ENCODE measurements at places on chromosomes 11 and 22.

DNA sequence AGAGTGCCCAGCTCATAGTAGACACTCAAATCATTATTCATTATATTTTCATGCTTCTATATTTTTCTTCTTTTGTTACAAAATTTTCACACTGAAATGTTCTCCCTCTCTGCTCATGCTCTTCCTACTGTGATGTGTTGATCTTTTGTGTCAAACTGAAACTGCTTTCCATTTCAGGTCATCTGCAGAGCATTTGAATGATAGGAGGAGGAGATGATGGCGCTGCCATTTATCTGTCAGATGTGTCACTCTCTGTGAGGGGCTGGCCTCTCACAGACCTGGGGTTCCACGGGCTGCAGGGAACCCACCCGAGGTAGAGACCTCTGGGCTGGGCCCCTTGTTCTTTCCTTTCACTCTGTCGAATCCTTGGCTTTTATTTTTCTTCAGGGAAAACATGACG, 41.1 kb downstream of the OR10A6 start:
- DNase-seq, result peak; percentile 49

DNA sequence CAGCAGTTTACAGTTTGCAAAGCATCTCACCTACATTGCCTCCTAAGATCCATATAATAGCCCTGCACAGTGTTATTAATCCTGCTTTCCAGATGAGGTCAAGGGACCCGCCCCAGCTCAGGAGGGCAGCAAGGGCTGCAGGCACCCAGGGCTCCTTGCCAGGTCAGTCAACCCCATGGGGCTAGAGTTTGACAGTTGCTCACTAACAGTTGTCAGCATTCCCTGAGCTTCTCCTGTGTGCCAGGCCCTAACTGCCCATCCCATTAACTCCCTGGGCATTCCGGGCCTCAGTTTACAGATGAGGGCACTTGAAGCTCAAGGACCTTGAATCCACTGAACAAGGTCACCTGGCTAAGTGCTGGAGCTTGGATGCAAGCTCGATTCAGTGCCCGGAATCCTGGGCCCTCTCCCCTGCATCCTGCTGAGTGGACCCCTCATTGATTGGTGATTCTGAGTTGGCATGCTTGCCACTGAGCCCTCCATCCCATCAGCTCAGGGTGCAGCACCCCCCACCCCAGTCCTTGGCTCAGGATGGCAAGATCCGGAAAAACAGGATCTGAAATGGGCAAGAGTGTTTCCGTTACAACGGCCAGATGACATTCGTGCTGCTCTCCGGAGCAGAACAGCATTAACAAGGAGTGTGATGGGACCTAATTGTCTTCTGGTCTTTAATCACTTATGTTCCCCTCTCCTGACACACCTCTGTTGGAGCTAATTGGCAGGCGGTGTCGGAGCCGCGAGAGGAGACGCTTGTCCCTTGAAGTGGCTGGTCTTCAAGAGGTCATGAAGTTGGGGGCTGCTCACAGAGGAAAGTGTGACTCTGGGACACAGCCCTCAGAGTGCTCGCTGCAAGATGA, 87.4 kb upstream of the SHISAL1 start:
- DNase-seq, result no peak

- no peak for DNase-seq
Observed at GRCh38 chr22:44179989-44180705, 578 bp upstream of the PARVG start.

DNA sequence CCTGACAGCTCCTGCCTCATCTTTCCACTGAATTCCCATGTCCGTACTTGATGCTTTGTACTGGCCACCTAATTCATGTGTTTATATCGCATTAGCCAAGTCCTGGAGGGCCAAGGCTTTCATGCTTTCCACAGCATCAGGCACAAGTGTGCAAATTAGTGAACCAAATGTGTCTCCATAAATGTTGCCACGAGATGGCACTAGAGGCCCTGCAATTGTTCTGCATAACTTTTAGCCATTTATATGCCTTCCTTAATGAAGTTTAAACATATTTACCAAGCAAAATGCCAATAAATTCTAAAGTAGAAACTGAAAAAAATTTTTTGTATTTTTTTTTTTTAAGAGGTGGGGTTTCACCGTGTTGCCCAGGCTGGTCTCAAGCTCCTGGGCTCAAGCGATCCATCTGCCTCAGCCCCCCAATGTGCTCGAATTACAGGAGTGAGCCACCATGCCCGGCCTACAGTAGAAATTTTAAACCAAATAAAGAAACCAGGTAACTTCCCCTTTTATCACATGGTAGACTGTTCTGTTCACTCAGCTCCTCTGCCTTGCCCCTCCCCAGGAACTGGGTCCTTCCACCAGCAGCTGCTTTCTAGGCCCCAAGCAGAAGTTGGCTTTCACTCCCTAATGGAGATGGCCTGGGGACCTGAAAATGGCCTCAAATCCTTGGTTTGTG, 20.8 kb upstream of the IL18BP start:
- DNase-seq, result peak; percentile 87

DNA sequence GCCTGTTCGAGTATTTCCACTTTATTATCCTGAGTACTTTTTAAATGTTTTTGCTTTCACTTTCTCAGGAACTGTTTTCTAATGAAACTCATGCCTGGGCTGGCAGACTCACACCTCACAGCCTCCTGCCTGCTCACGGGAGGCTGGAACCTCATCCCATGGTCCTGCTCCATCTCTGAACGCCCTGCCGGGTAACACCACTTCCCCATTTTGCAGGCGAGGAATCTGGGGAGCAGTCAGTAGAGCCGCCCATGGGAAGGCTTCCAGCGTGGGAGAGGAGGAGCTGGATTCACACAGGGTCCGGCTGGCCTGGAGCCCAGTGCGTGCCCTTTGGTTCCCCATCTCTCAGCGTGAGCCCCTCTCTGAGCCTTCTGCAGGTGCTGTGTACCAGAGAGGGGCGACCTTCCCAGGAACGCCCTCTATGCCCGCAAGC, 53.6 kb downstream of the SCUBE1 start:
- DNase-seq, result no peak

GRCh38 chr22:20857838-20858614, 585 bp downstream of the PI4KA start:
- DNase-seq, result peak; percentile 90

- no peak for DNase-seq
Observed at GRCh38 chr22:32650553-32651345, 150.8 kb upstream of the TIMP3 start.

- DNase-seq, result no peak
Observed at GRCh38 chr11:35242412-35243242, 103.7 kb downstream of the CD44 start.

- DNase-seq, result no peak
Observed at GRCh38 chr11:10779086-10779485, 28.0 kb downstream of the CTR9 start.

DNA sequence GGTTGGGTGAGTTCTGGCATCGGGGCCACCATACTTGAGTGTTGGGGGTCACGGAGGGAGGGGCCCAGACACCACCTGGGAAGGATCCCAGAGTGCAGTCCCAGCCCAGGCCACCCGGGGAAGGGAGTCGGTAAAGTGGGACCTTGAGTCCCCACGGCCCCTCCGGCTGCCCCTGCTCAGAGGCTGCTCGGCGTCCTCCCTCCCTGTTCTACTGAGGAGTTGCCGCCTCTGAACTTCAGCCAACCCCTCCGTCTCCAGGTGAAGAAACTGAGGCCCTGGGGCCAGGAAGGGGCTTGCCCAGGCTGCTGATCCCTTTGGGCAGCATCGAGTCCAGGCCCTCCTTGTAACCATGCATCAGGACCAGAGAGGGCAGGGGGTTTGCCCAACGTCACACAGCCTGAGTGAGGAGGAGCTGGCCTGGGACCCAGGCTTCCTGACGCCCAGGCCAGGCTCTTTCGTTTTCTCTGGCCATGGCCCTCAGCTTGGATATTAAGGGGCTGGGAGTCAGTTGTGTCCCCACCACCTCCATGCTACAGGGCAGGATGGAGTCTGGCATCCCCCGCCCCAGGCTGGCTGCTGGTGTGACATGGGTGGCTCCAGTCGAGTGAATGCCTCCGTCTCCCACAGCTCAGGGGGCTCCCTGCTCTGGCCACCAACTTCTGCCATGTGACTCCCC, 1.3 kb downstream of the PARVG start:
- DNase-seq, result no peak

DNA sequence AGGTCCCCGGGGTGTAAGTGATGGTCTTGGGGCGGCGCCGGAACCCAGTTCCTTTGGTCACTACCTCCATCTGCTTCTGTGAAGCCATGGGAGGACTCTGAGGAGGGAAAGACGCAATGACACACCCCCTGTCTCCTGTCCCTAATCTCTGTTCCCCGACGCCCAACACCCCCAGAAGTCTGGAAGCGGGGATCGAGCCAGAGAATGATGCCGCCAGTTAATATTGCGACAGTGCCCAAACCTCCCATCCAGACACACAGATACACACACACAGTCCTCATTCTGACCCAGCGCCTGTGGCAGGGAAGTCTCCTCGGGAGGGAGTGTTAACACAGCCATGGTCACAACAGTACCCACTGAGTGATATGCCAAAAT, 352 bp downstream of the C22orf23 start:
- no peak for DNase-seq

DNA sequence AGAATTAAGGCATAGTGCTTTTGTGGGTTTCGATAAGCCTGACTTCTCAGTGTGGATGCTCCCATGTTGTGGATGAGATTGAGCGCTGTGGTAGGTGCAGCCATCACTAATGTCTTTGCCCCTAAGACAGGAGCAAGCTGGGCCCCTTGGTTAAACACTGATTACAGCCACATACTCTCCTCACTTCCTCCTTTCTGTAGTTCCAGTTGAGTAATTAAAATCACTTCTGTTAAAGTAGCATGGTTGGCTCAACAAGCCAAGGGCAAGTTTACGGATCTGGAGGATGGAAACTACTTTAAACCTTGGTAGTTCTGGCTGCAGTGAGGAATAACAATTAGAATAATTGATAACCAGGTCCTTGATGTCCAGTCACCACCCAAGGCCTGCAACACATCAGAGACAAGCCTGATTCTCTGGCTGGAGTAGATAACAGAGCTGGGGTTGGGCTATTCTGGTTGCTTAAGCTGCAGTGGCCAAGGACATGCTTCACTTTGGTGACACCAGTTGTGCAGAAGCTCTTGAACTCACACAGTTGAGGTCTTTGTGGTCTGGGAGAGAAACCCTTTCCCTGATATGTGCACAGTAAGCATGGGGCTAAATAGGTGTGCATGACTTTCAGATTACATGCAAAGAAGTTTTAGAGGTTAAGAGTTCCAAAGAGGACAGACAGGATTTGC, 81.3 kb downstream of the KIRREL3 start:
- peak; percentile 65 for DNase-seq

DNA sequence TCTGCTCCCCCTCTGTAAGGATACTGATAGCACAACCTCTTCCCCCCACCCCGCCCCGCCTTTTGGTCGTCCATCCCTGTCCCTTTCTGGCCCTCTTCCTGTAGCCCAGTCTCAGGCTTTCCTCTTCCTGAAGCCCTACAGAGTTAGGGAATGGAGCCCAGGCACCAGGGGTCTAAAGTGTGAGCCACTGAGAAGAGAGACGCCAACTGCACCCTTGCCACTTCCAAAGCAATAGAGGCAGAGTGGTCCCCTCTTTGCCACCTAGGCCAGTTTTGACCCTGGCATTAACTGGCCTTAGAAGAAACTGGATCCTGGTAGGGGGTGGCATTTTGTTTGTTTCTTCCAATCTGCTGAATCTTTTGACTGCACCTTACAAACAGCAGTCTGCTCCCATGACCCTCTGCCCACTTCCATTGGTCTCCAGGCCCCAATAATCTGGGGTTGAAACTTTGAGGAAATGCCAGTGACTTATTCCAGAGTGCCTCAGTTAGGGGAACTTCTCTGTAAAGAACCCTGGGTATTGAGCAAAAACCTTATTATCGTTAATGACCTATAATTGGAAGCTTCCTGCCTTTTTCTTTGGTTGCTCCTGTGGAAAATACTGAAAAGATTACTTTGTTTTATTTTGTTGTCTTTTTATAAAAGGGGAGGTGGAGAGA, 9.7 kb upstream of the GRK2 start:
- no peak for DNase-seq

GRCh38 chr11:110856996-110857812, 145.0 kb upstream of the ARHGAP20 start:
- no peak for DNase-seq

- DNase-seq, result no peak
Observed at GRCh38 chr11:112321501-112322172, 61.0 kb upstream of the PLET1 start.

DNA sequence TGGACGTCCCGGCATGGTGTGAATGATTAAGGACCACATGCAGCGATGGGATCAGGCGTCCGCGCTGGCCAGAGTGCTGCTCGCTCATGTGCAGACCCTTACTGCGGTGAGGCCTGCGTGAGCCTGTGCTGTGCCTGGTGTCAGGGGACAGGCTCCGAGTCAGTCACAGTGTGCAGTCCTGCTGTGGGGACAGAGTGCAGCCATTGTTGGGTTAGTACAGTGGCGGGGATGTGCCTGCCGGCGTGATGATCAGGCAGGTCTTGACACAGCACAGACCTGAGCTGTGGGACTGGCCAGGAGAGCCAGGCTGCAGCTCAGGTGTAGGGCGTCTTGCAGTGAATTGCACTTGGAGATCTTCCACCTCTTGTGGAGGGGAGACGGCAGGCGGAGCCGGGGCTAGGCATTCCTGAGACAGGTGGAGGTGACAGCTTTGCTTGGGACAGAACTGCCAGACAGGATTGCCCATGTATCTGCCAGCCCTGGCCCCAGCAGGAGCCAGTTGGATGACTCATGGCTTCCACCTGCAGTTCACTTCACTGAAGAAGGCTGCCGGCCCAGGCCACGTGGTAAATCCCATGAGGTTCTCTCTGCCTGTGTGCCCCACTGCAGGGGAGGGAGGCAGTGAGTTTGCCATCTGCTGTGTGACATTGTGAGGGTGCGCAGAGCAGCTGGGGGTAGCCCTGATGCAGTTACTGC, 17.3 kb downstream of the TRMU start:
- peak; percentile 82 for DNase-seq

DNA sequence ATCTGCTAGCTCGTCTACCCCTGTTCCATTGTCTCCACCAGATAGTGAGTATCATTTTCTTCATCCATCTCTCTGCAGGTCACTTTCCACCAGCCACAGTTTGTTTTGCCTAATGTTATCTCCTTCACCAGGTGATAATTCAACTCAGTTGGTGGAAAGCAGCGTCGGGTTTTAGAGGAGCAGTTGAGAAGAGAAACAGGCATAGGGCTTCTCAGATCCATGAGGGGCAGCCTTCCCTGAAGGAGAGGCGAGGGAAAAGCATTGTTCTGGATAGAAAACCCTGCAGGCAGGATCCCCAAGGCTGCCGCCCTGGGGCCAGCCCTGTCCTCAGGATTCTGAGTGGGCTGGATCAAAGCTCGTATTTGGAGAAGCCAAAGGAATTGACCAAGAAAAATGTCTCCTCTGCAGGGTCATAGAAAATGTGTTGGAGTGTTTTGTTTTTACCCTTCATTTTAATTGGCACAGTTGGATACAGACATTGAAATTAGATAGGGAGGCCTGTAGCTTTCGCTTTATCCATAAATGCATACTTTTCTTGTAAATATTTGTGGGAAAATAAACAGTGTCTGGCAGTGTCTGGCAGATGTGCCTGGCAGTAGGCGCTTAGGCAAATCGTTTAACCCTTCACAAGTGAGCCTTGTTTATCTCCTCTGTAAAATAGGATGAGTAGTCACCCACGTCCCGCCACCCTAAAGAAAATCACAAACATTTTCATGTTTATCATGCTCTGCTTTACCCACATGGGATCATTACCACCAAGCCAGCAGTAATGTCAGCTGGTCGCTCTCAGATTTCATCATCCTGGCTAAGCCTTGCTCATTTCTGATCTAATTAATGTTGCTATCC, 73.4 kb upstream of the TTC12 start:
- no peak for DNase-seq

- DNase-seq, result no peak
Observed at GRCh38 chr11:114396916-114397315, 3.4 kb downstream of the C11orf71 start.

GRCh38 chr11:103849366-103849765, 187.1 kb upstream of the DDI1 start:
- DNase-seq, result no peak

Data from Karpas-422 (cell line).